Tibial artery (tissue), 4 donors: ENCODE measurements at places on chromosomes 2 and 18.

GRCh38 chr2:64819361-64819760, 165.6 kb upstream of the SERTAD2 start:
- H3K27me3 ChIP-seq: no peaks in the 10 kb centered on the region
- no peak overlapping the region for H3K27ac ChIP-seq
- no peaks in the 10 kb centered on the region for H3K4me1 ChIP-seq
- no peak for DNase-seq

DNA sequence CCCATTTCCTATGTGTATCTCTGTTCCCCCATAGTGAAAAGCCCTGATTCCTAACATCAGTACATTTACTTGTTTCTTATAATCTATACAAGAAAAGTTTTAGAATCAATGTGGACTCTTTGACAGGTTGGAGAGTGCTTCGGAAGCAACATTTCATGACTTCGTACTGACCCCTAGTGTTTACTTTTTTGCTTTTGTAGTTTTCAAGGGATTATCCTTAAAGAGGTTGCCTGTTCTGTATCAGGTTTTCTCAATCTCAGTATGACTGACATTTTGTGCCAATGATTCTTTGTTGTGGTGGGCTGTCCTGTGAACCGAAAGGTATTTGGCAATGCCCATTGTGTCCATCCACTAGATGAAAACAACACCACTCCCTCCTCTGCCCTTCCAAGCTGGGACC, 43.3 kb upstream of the SERPINB2 start:
- no peaks in the 10 kb centered on the region for H3K27me3 ChIP-seq
- no peak overlapping the region for H3K4me3 ChIP-seq
- no peak overlapping the region for H3K27ac ChIP-seq
- H3K36me3 ChIP-seq: no peaks in the 10 kb centered on the region
- DNase-seq: no peak
- no peaks in the 10 kb centered on the region for H3K4me1 ChIP-seq

- H3K4me1 ChIP-seq: peaks cover 42% of the 10 kb centered on the region
- no peaks in the 10 kb centered on the region for H3K36me3 ChIP-seq
- H3K27me3 ChIP-seq: no peaks in the 10 kb centered on the region
- no peak overlapping the region for H3K4me3 ChIP-seq
- H3K27ac ChIP-seq: peak overlapping the region; percentile 67
- DNase-seq: no peak
Measured at GRCh38 chr2:64274399-64275173, 130.4 kb upstream of the PELI1 start.

DNA sequence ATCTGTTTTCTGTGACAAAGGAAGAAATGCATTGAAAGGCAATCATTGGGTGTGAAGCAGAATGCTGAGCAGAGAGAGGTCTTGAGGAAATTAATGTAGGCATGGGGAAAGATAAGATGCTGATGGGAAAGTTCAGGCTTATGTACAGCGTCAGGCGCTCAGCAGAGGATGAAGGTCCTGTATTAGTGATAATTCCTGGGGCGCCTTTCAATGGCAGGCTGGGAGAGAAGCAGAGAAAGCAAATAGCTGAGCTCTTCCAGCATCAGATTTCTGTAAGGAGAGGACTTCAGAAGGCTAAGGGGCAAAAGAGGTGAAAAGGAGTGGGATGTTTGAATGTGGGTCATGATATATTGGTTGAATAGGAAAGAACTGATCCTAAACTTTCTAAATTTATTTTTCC, 129.8 kb downstream of the HNMT start:
- no peaks in the 10 kb centered on the region for H3K27me3 ChIP-seq
- H3K36me3 ChIP-seq: no peaks in the 10 kb centered on the region
- no peak overlapping the region for H3K4me3 ChIP-seq
- no peak for DNase-seq
- no peaks in the 10 kb centered on the region for H3K4me1 ChIP-seq
- H3K27ac ChIP-seq: no peak overlapping the region

- no peaks in the 10 kb centered on the region for H3K4me1 ChIP-seq
- no peak for DNase-seq
- no peak overlapping the region for H3K4me3 ChIP-seq
- no peaks in the 10 kb centered on the region for H3K27me3 ChIP-seq
Measured at GRCh38 chr2:167508709-167509108, 620.4 kb downstream of the XIRP2 start.

- peaks cover 6% of the 10 kb centered on the region for H3K27me3 ChIP-seq
- H3K4me1 ChIP-seq: no peaks in the 10 kb centered on the region
- no peak for DNase-seq
- no peak overlapping the region for H3K27ac ChIP-seq
- H3K4me3 ChIP-seq: no peak overlapping the region
Measured at GRCh38 chr2:134662751-134663150, 56.0 kb downstream of the TMEM163 start.

DNA sequence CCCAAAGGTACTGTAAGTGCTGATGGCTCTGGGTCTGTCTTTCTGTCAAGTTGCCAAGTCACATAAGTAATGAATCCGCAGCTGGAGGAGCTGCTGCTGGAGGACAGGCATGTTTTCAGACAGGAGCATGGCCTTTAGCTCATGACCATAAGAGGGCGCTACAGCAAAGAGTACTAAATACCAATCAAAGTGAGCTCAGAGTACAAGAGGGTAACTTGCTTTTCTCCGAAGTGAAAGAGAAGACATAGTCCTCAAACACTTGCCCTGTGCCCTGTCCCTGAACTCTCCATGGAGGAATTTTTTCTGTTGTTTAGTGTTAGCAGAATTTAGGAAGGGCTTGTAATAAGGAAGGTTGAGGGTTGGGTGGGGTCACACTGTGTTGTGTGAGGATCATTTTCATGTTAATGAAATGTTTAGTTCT, 58.0 kb upstream of the EML6 start:
- no peaks in the 10 kb centered on the region for H3K27me3 ChIP-seq
- H3K4me3 ChIP-seq: no peak overlapping the region
- no peak for DNase-seq
- peaks cover 72% of the 10 kb centered on the region for H3K36me3 ChIP-seq

- no peak overlapping the region for H3K27ac ChIP-seq
- DNase-seq: no peak
- H3K4me3 ChIP-seq: no peak overlapping the region
- H3K4me1 ChIP-seq: peaks cover 6% of the 10 kb centered on the region
- no peaks in the 10 kb centered on the region for H3K27me3 ChIP-seq
- H3K36me3 ChIP-seq: no peaks in the 10 kb centered on the region
Measured at GRCh38 chr2:239557516-239557915, 156.7 kb upstream of the HDAC4 start.

DNA sequence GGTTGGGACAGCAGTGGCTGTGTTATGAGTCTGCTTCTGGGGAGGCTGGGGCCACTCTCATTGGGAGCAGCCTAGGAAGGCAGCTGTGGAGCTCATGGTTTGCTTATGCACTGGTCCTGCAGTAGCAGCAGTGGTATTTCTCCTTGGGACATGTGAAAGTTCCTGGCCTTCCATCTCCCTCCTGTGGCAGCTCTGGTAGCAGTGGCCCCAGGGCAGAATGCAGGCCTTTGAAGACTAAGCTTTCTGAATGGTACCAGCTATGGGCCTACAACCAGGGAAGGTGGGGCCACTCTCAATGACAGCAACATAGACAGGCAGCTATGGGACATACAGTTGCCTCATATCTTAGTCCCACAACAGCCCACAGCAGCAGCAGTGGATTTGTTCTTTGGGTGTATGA, 117.3 kb upstream of the VWC2L start:
- no peak overlapping the region for H3K4me3 ChIP-seq
- no peak for DNase-seq
- H3K36me3 ChIP-seq: no peaks in the 10 kb centered on the region
- no peak overlapping the region for H3K27ac ChIP-seq
- no peaks in the 10 kb centered on the region for H3K27me3 ChIP-seq

DNA sequence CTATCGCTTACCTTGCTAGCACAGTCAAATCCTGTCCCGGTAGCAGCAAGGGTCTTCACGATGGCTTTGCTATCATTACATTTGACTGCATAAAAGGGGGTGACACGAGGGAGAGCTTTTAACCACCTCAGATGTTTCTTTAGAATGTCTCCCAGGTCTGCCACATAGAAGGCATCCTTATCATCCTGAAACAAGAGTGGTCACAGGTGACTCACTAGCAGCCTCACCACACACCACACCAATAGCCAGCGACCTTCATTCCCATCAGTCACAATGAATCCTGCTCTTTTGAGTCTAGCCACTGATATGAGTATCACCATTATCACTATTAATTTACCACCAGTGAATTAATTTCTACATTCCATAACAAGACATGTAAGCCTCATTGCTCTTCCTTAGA, 3.7 kb downstream of the ODC1 start:
- H3K4me3 ChIP-seq: no peak overlapping the region
- peak overlapping the region; percentile 89 for H3K27ac ChIP-seq
- no peak for DNase-seq
- H3K4me1 ChIP-seq: peaks cover 38% of the 10 kb centered on the region
- H3K36me3 ChIP-seq: peaks cover 51% of the 10 kb centered on the region

DNA sequence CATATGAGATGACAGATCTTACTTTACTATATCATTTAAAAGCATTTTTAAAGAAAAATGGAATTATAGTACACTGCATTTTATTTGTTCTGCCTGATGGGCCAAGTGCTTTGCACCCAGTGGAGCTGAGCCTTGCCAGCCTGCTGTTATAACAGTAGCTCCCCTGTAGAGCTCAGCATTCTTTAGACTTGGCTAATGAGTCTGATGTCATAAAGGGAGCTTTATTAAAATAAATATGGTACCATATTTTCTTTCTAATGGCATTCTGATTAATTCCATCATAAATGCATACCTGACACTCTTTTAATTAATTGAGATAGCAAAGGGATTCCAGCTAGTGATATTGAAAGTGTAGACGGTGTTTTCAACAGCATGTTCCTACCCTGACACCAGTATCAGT, 40.7 kb downstream of the PARD3B start:
- H3K27ac ChIP-seq: no peak overlapping the region
- no peaks in the 10 kb centered on the region for H3K27me3 ChIP-seq
- H3K4me3 ChIP-seq: no peak overlapping the region

DNA sequence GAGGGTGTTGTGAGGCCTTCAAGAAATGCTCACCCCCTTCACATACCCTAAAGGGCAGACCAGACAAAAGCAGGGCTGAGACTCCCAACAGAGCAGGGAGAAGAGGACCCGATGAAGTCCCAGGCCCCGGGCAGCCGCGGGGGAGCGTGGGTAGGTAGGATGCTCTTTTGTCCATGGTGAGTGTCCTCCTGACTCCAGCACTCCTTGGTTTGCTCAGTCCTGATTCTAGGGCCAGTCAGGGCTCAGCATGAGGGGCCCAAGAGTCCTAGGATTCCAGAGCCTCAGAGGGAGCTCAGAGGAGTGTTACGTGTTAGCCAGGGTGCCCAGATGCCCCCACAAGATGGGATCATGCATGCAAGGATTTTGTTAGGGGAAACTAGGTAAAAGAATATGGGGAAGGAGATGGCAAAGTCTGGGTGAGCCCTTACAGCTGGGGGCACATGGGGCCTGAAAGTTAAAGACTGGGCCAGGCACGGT, 64.8 kb downstream of the SMAD7 start:
- DNase-seq: no peak
- H3K4me3 ChIP-seq: no peak overlapping the region
- H3K4me1 ChIP-seq: peaks cover 21% of the 10 kb centered on the region
- peak overlapping the region; percentile 39 for H3K27ac ChIP-seq

DNA sequence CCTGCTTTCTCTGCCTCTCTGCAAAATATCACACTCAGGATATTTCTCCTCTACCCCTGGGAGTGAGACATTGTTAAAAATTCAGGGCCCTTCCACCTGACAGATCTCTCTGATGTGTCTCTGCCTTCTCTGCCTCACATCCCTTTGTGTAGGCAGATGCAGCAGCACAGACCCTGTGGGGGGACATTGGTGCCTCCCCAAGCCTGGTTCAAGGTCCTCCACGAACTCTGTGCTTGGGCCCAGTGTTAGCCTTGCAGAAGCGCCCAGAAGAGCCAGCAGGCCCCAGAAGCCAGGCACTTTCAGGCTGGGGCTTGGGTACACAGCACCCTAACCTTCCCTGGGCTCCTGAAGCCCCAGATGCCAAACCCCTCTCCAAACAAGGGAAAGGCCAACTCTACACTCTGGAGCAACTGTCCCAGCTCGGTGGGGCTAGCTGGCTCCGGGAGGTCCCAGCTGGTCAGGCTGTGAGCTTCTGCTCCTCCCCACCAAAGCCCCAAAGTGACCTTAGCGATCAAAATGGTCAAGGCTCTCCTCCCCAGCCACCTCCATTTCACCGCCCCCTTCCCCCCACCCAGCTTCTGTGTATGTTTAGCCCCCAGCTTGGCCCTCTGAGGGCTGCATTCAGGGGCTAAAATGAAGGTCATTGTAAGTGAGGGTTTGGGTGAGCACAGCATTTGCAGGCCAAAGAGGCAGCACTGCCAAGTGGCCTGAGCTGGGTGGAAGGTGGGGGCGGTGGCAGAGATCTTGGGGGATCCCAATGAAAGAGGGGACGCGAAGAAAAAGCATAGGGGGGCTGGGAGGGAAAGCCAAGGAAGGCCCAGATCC, 2.6 kb downstream of the HOXD9 start:
- H3K27ac ChIP-seq: no peak overlapping the region
- H3K4me3 ChIP-seq: no peak overlapping the region
- no peak for DNase-seq
- H3K4me1 ChIP-seq: peaks cover 33% of the 10 kb centered on the region
- H3K36me3 ChIP-seq: no peaks in the 10 kb centered on the region

GRCh38 chr2:239946864-239947728, 78.0 kb downstream of the NDUFA10 start:
- no peak overlapping the region for H3K27ac ChIP-seq
- no peaks in the 10 kb centered on the region for H3K36me3 ChIP-seq
- peak; percentile 54 for DNase-seq
- H3K27me3 ChIP-seq: no peaks in the 10 kb centered on the region
- H3K4me1 ChIP-seq: peaks cover 4% of the 10 kb centered on the region

DNA sequence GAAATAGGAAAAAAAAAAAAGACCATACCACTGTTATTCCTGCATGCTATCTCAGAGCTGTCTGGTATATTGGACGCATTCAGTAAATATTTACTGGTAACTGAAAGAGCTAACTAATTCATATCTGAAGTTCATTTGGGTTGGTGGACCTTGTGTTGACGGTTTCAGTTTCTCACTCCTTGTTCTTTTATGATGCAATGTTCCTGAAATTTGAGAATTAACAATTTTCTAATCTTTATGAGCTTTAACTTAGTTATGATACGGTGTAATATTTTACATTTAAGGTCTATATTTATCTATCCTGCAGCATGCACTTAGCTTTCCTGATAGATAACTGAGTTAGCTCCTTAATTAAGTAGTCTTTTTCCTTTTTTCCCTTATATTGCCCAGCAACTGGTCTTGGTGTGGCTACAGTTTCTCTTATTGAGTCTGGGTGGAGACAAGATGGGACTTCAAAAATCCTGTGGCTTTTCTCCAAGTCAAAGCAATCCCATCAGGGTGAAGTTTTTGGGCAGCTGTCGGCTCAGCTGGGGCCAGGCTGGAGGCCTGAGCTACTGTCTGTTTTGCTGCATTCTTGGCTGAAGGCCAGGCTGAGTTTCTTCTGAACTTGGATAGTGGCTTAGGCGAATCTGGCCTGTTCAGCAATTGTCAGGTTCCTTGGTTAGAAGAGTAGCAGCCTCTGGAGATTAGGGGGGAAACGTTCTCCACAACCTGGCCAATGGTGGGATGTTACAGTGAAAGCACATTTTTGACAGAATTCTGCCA, 78.4 kb upstream of the MEX3C start:
- no peak overlapping the region for H3K27ac ChIP-seq
- H3K27me3 ChIP-seq: no peaks in the 10 kb centered on the region
- no peaks in the 10 kb centered on the region for H3K4me1 ChIP-seq
- no peak overlapping the region for H3K4me3 ChIP-seq
- no peaks in the 10 kb centered on the region for H3K36me3 ChIP-seq

- DNase-seq: no peak
- H3K27me3 ChIP-seq: no peaks in the 10 kb centered on the region
- peaks cover 3% of the 10 kb centered on the region for H3K4me1 ChIP-seq
- H3K36me3 ChIP-seq: no peaks in the 10 kb centered on the region
Measured at GRCh38 chr2:8159211-8159965, 522.5 kb upstream of the ID2 start.

- peak; percentile 75 for DNase-seq
- no peaks in the 10 kb centered on the region for H3K27me3 ChIP-seq
- H3K4me3 ChIP-seq: peak overlapping the region; percentile 64
- H3K27ac ChIP-seq: peak overlapping the region; percentile 90
- no peaks in the 10 kb centered on the region for H3K4me1 ChIP-seq
Measured at GRCh38 chr2:130391058-130391871, 35.4 kb downstream of the PTPN18 start.
